ENCODE measurements at places on chromosomes 4 and X.
A peak's percentile ranks its signal among the peaks of the same experiment; 100 is the strongest.

GRCh38 chr4:110196871-110197528, 1.4 kb downstream of the ELOVL6 start:
- DNase-seq, result peak; percentile 26

GRCh38 chr4:60096676-60097075, 1103.5 kb upstream of the ADGRL3 start:
- DNase-seq, result no peak

DNA sequence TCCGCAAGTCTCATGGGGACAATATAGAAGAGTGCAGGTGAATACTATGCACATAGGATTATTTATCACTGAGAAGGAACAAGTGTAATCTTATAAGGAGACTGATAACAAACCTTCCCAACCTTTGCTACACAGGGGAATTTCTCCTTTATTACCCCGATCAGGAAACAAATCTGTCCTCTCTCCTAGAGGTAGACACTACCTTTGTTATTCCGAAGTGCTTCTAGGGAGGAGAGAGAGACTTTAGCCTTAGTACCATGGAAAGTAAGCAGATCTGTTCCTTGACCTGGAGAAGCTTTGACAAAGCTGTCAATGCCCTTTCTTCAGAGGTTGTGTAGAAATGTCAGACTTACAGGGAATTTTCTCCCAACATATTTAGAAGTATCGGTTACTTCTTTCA, 475.5 kb downstream of the CCSER1 start:
- no peak for DNase-seq

DNA sequence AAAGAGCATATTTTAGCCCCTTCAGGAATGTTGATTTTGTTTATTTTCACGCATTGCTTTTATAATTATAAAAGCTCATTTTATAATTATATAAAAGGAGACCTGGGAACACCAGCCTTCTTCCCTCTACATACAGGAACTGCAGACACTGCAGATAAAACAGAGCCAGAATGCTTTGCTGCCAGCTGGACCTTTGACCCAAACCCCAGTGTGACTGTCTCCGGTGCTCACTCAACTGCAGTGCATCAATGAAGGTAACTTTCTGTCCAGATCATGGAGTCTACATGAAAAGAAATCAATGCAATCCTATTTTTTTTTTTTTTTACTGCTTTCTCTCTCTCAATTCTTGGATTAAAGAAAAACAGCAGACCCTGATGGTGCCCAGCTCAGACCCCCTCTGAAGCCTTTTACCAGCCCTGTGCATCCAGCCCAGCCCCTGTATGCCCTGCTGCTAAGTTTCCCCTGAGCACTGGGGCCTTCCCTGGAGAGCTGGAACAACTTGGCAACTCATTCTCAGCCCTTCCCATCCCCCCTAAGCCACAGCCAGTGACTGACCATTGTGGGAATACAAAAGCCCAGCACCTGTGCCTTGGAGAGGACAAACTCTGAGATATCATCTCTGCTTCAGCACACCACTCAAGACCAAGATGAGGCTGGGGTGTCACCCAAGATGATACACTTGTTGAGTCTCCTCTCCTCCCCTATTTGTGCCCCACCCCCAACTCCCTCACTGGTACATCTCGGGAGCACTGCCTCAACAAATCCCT, 182.1 kb downstream of the EVC2 start:
- no peak for DNase-seq

- no peak for DNase-seq
Observed at GRCh38 chr4:85393201-85393600, 81.7 kb upstream of the ARHGAP24 start.

DNA sequence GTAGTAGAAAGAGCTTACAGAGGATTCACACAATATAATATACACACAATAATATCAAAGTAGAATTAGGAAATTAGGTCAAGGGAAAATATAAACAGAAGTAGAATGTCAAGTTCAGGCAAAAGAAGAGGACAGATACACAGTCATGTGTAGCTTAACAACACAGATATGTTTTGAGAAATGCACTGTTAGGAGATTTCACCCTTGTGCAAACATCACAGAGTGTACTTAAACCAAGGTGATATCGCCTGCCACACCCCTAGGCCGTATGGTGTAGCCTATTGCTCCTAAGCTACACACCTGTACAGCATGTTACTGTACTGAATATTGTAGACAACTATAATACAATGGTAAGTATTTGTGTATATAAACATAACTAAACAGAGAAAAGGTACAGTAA, 110.0 kb upstream of the EDNRA start:
- no peak for DNase-seq
